Subcutaneous adipose tissue (tissue), 4 donors: ENCODE measurements at places on chromosomes 16 and 17. TPM values are rescaled to one million over a fixed set of nuclear protein-coding genes. Genes with fewer than 3 reads are reported as not detected.

The PRSS21 gene
- total RNA-seq, result 0.68 TPM

The PERCC1 gene
- not detected for total RNA-seq

The PRR29 gene
- total RNA-seq, result not detected

The CD7 gene
- total RNA-seq, result 1.8 TPM

The SLC35G6 gene
- total RNA-seq, result not detected
